ENCODE measurements at places on chromosomes 6 and 20.

- DNase-seq: no peak
These were observed 67.3 kb upstream of the ZNF217 start for GRCh38 chr20:53660947-53661381.

DNA sequence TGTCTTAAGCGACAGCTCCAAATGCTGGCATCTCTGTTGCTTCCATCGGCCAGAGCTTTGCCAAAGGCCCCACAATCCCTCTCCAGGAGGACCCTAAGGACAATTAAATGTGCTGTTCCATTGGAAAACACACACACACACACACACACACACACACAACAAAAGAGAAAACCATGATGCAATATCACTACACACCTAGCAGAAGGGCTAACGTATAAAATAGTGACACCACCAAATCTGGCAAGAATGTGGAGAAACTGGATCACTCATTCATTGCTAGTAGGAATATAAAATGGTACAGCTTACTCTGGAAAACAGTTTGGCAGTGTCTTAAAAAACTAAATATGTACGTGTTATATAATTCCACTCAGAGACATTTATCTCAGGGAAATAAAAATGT is 13.0 kb upstream of the TMEM14A start:
- no peak for DNase-seq

DNA sequence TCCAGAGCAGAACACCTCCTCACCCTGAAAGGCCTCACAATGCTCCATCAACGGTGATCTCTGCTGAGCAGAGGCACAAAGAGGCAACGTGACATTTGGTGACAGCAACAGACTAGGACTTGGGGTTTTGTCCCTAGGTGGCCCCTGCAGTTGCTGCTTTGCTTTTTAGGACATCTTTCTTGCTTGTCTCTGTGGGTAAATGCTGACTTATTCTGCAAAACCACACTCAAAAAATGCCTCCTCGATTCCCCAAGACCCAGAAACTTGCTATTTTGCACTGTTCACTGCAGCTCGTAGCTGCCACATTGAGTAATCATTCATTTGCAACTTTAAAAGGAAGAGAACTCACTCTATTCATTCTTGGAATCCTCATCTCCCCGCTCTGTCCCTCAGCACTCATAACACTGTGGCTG is 209.9 kb downstream of the LY86 start:
- DNase-seq: no peak

DNA sequence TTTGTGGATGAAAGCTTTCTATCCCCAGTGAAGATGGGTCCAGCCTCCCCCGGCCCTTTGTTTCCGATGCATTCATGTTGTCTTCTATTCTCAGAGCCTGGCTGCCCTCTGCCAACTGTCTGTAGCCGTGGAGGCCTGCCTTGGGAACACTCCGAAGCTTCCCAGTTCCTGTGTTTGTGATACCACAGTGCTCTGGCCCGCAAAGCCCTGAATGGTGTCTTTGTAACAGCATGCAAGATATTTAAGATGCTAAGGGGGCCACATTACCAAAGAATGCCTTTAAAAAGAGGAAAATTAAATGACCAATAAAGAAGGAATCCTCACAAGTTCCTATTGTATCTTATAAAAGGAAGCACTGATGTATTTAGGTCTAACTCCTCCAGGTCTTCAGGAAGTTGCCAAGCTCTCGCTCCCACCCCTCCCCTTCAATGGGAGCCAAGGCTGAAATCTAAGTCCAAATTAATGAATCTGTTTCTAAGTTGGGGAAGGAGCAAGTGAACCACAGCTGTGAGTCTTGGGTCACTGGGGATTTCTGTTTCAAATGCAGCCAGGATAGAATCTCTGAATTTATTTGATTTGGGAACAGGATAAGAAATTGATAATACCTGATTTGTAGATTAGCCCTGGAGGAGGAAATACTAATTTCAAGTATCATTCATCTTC is 596.1 kb downstream of the QKI start:
- DNase-seq: no peak

GRCh38 chr20:37898233-37899104 is 4.5 kb upstream of the VSTM2L start:
- DNase-seq: peak; percentile 10

DNA sequence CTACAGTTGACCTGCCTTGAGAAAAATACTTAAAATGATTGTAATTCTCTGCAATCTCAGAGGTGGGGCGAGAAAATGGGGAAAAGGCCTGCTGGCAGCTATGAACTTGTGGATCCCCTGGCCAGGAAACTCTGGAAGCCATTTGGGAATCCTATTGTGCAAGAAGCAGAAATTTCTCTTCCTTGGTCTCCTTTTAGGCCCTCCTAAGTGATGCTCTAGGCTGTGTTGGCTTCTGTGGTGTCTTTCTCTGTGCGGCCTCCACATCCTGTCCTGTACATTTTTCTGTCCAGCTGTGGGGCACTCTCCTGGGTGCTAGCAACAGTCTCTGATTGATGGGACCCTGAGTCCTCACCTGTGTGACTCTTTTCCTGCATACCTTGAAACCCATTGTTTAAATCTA is 290.9 kb downstream of the FARS2 start:
- no peak for DNase-seq

- peak; percentile 76 for DNase-seq
These were observed 15.0 kb downstream of the PARD6B start for GRCh38 chr20:50746138-50746940.

DNA sequence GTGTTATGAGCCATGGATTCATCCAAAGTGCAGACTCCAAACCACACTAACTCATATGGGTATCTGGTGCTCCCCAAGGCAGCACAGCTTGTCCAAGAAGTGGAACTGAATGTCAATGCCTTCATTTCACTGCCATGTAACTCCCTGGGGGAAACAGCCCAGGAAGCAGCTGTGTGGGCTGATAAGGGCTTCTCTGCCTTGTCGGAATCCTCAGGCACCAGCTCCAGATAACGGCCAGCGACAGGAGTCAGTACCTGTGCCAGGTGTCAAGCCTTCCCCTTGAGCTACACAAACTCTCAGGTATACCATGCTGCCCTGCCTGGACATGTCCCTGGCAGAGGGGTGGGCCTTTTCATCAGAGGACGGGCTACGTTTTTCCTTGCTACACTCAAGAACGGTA is 751.9 kb upstream of the CHD6 start:
- no peak for DNase-seq

- no peak for DNase-seq
These were observed 19.6 kb downstream of the JAG1 start for GRCh38 chr20:10654250-10654610.
